ENCODE measurements at places on chromosomes 5 and 9.
A peak's percentile ranks its signal among the peaks of the same experiment; 100 is the strongest.

- DNase-seq = no peak
Observed at GRCh38 chr9:131238402-131239021, 37.8 kb downstream of the FAM78A start.

DNA sequence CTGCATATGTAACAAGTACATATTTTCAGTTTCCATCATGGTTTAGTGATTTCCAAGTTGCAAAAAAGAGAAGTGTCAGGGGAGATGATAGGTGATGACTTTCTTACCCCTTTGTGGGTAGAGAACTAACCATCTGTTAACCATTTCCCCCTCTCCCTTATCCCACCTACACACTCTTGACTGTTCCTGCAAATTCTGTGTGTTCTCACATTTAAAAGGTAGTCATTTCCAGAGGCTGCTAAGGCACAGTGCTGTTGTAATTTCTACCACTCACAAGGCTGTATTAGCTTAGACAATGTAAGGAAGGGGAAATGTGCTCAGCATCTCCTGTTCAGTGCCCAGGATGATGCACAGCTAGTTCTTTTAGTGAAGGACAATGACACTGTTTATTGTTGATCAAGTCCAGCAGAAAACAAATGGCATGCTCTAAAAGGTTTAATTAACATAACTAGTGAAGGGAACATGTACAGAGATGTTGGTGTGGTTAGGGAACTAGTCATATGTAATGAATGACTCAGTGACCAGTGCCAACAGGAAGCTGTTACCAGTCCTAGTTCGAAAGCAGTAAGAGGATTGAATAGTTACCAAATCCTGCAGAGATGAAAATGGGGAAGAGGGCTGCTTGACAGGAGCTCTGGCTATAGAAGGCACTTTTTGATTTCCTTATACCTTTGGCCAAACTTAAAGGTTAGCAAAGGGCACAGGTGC lies 165.1 kb downstream of the PLK2 start:
- no peak for DNase-seq

DNA sequence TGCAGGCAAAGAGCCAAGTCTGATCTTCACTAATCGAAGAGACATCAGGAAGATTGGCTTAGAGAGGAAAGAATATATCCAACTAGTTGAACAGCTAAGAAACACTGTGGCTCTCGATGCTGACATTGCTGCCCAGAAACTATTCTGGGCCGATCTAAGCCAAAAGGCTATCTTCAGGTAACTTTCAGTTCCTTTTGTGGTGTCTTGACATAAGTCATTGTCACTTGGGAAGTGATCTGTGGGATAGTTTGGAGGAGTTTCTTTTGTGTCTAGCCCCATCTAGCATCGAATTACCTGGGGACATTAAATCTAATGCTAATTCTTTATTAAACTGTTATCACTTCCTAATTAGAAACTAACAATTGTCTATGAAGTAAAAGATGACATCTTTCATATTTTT lies 24.0 kb downstream of the VLDLR start:
- DNase-seq = no peak

DNA sequence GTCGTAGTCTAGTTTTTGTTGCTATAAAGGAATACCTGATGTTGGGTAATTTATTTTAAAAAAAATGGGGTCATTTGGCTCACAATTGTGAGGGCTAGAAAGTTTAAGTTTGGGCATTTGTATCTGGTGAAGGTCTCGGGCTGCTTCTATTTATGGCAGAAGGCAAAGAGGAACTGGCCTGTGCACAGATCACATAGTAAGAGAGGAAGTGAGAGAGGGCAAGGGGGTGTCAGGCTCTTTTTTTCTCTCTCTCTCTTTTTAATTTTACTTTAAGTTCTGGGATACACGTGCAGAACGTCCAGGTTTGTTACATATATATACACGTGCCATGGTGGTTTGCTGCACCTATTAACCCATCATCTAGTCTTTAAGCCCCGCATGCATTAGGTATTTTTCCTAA lies 453.3 kb downstream of the DIRAS2 start:
- no peak for DNase-seq

- DNase-seq = no peak
Observed at GRCh38 chr9:132040808-132041207, 38.9 kb downstream of the MED27 start.

GRCh38 chr5:156221816-156222215 lies 105.1 kb upstream of the SGCD start:
- no peak for DNase-seq

- DNase-seq = no peak
Observed at GRCh38 chr5:95555553-95555952, 652 bp downstream of the ARSK start.

GRCh38 chr5:79924936-79925893 lies 65.8 kb downstream of the MTX3 start:
- DNase-seq = peak; percentile 26

DNA sequence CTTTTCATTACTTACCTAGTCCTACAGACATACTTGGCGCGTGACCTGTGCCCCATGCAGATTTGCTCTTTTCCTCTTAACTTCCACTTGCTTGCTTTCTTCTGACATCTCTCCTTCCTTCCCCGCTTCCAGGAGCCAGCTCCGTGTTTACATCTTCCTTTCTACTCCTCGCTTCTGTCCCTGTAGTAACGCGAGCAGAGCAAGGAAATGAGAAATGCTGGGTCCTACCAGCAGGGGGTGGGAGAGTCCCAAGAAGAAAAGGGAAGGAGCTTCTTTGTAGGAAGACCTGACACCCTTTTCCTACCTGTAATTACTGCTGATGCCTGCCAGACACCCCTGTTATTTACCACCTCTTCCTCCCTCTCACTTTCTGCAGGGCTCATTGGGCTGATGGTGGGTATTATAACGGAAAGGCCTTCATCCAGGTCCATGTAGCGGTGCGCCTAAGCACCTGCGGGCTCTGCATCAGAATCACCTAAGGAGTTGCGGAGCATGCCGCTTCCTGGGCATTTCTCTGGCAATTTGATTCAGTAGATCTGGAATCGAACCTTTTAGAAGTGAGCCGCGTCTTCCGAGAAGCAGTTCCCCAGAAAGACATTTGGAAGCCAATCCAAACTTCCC lies 1260.8 kb upstream of the WWC1 start:
- DNase-seq = no peak

DNA sequence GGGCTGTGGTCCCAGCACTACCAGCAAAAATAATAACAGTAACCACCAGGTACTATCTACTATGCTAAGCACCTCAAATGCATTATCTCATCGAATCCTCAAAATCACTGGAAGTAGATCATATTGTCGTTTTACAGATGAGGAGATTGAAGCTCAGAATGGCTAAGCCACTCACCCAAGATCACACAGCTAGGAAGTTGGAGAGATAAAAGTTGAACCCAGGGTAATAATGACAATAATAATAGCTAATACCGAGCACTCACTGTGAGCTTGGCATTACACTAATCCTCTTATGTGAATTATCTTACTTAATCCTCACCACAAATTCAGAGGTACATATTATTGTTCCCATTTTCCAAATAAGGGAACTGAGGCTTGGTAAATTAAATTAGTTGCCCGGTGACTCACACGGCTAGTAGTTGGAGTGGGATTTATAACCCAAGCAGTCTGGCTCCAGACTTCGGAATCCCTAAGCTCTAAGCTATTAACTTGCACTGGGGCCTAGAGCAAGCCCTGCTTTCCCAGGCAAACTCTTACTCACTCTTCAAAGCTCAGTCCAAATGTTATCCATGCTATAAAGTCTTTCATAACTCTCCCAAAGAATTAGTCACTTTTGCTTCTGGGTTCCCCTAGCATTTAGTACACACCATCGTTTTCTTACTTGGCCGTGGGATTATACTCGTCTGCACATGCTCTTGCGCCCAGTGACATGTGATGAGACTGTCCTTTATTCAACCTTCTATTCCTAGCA lies 3.8 kb downstream of the ARSI start:
- DNase-seq = no peak

DNA sequence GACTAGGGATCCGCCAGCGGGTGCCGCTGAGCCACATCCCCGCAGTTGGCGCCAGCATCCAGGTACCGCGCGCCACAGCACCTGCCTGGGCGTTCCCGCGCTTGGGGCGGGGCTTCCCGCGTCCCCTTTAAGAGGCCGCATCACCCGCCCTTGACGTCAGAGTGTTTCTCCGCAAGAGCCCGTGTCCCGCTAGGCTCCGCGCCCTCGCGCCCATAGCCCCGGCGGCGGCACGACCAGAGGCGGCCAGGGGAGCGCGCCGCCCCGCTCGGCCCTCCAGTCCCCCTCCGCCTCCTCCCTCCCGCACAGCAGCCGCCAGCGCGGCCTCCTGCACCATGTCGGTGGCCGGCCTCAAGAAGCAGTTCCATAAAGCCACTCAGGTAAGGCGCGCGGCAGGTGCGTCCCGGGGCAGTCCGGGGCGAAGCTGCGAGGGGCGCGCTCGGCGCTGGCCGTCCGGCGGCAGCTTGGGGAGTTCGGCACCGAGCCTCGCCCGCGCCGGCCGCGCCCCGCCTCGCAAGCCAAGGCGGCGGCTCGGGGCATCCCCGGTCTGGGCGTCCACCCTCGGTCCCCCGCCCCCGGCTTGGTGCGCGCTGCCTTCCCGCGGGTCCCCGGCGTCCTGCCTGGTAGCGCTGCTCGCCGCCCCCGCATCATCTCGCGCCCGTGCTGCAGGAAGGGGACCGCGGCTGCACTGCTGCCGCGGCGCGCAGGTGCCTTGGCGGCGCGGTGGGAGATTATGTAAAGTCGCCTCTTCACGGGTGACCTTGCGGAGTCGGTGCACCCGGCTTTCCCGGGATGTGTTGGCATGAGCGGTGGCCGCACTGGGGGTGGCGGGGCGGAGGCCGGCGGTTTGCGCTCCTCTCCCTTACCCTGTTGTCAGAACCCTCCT lies at the start of gene SH3GL2:
SH3GL2 (plus strand) TSS at position 156 of the 883 bp plus-strand sequence.
- no peak for DNase-seq
